Right atrium auricular region (tissue), 2 donors: ENCODE measurements at places on chromosomes 11 and 22.

- no peak for DNase-seq
- no peaks in the 10 kb centered on the region for H3K4me1 ChIP-seq
- H3K4me3 ChIP-seq: no peak overlapping the region
These were observed 2.7 kb downstream of the CRYBB1 start for GRCh38 chr22:26615149-26615548.

DNA sequence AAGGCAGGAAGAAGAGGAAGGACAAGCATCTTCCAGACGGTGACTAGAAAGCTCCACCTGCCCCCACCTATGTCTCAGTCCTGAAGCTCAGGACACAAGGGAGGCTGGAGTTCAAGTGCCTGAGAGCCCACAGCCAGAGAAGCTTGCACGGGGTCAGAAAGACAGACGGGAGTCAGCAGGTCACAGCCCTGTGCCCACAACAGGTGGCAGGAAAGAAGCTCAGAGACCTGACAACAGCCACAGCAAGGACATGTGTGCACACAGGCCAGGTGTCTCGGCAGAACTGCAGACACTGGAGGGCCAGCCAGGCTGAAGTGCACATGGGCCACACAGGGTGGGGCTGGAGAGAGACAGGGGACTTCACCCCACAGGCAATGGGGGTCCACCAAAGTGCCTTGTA lies 37.2 kb upstream of the MOB2 start:
- no peak overlapping the region for H3K4me3 ChIP-seq
- H3K36me3 ChIP-seq: no peaks in the 10 kb centered on the region
- DNase-seq: no peak
- no peak overlapping the region for H3K27ac ChIP-seq
- H3K27me3 ChIP-seq: no peaks in the 10 kb centered on the region
- H3K4me1 ChIP-seq: no peaks in the 10 kb centered on the region

DNA sequence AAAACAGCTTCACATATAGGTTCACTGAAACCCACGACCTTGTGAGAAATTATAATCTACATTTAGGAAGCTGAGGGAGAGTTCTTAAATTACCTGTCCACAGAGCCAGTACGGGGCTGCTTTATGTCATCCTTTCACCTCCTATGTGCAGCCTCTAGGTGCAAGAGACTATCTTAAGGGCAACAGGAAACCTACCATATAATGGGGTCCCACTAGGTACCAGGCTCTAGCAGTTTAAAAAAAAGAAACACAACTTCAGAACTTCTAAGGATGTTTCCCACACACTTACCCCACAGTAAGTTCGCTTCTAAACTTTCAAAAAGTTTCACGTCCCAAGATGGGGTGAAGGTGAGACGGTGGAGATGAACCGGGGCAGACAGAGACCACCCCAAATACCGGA lies 573 bp downstream of the STK33 start:
- DNase-seq: no peak
- peak overlapping the region; percentile 71 for H3K4me3 ChIP-seq
- peaks cover 11% of the 10 kb centered on the region for H3K4me1 ChIP-seq
- H3K27ac ChIP-seq: peak overlapping the region; percentile 73
- no peaks in the 10 kb centered on the region for H3K27me3 ChIP-seq

- peak; percentile 76 for DNase-seq
- H3K36me3 ChIP-seq: no peaks in the 10 kb centered on the region
- no peak overlapping the region for H3K4me3 ChIP-seq
These were observed 13.3 kb downstream of the RSPH14 start for GRCh38 chr22:23128269-23129108.

GRCh38 chr11:74288161-74288560 lies 23.3 kb downstream of the P4HA3 start:
- H3K36me3 ChIP-seq: no peaks in the 10 kb centered on the region
- no peak overlapping the region for H3K4me3 ChIP-seq
- no peaks in the 10 kb centered on the region for H3K4me1 ChIP-seq

- DNase-seq: peak; percentile 70
- H3K36me3 ChIP-seq: no peaks in the 10 kb centered on the region
These were observed 103.3 kb upstream of the AKIP1 start for GRCh38 chr11:8807544-8808225.
